ENCODE measurements at places on chromosomes 12 and 14. TPM values are rescaled to one million over a fixed set of nuclear protein-coding genes. Genes with fewer than 3 reads are reported as not detected.
A peak's percentile ranks its signal among the peaks of the same experiment; 100 is the strongest.

GRCh38 chr12:85741046-85741445 lies 95.2 kb downstream of the RASSF9 start:
- DNase-seq = no peak

DNA sequence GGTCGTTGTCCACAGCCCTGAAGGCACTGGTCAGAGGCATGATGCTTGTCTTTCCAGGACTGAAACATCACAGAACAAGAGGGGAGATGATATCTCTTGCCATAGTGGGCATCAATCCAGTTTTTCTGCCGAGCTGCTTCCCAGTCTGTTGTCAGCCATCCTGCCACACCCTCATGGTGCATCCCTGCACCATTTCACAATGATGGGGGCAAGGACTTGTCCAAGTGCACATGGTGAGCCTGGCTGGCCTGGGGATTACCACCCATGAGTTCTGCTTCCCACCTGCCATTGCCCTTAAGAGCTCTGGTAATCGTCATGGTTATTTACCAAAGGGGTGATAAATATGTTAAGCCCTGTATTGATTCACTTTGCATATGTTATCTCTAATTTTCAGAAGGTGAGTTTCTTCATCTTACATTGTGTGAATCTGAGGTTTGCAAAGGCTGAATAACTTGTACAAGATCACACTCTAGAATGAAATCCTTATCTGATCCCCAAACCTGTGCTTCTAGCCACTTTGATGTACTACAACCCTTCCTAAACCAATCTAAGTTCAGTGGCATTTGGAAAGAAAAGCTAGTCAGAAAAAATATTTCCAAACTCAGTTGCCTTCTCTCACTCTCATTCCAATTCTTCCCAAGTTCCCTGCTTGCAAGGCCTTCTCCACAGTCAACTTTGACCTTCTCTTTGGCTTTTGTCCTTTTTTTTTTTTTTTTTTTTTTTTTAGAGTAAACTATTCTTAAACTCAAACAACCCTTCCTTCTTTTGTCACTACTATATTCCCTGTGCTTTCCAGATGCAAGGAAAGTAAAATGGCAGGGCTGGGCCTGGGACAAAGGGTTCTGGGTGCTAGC lies 2.3 kb downstream of the AVIL start:
- no peak for DNase-seq

DNA sequence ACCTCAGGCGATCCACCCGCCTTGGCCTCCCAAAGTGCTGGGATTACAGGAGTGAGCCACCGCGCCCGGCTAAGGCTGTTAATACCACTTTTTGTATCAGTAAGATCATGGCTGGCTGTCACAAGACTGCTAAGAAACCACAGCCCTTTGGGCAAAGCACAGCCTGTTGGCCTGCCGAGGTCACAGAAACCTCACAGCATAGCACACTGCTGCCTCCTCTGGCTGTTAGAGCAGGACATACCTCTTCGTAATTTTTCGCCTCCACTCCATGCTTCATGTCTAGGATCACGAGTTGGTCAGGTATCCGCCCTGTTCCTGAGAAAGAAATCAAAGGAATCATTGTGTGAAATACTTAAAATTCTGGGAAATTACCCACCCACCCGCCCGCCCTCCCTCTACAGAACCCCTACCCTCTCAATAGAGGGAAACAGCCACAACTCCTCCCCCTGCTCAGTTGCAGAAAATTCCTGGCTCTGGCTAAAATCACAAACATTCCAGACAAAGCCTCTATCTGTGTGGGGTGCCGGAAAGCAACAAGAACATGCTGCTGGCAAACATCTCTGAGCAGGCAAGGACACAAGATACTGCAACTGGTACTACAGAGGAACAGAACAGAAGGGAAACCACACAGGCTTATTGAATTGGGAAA lies 20.7 kb upstream of the NEK9 start:
- peak; percentile 71 for DNase-seq

- no peak for DNase-seq
Measured at GRCh38 chr14:101855958-101856357, 94.4 kb downstream of the PPP2R5C start.

The ATXN7L3B gene
- total RNA-seq = 16.5 TPM

DNA sequence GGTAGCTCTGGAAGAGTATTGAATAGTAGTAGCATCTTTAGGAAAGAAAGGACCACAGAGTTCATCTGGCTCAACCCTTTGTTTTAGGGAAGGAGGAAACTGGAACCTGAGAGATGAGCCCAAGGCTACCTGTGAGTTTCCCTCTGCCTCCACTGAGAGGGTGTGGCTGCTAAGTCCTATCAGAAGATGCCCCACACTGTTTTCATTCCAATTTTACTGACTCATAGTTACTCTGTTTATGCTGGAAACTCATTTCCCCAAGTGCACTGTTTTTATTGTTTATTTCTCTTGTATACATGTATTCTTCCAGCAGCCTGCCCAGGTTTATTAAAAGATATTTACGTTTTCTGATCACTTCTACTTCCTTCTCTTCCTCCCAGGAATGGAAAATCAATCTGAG lies 127.4 kb upstream of the ARHGAP5 start:
- no peak for DNase-seq

DNA sequence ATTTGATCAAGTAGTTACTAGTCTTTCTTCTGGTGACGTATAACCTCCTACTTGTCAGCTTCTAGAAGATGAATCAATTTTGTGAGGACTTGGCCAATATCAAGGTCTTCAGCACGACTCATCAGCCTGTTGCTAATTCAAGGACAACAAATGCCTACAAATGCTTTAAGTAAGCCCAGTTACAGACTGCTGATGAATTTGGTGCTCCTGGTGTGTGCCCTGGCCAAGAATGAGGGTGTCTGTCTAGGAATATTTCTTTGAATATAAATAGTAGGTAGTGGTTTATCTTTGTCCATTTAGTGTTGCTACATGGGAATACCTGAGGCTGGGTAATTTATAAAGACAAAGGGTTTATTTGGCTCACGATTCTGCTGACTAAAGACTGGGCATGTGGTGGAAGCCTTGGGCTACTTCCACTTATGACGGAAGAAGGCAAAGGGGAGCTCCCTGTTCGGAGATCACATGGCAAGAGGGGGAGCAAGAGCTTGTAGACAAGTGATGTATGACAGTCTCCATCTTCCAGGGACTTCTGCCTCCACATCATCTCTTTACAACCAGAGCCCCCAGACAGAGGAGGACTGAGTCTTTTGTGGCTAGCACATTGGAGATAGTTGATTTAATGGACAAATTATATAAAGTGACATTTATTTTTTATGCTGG lies 180.2 kb downstream of the CRADD start:
- DNase-seq = no peak

The OVCH1 gene
- 0.06 TPM for total RNA-seq

GRCh38 chr12:108641446-108642268 lies 8.0 kb upstream of the SELPLG start:
- DNase-seq = no peak

DNA sequence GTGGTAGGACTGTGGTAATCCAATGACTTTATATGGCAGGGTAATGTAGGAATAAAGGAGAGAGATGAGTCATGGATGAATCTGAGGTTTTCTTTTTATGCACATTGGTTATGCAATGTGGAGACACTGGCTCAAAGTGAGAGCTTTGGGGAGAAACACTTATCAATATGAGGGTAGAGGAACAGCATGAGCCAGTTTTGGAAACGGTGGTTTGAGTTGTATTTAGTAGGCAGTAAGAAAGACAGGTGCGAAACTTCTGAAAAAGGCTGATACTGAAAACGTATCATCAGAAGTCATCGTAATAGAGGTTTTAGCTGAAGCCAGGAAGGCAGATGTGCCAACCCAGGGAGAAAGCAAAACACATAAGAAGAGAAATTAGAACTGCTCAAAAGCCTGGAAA lies 854.8 kb upstream of the SEL1L start:
- no peak for DNase-seq

- no peak for DNase-seq
Measured at GRCh38 chr12:28145216-28145615, 45.0 kb upstream of the CCDC91 start.

The ANKRD33 gene
- not detected for total RNA-seq

The LPAR5 gene
- 0.09 TPM for total RNA-seq

- DNase-seq = no peak
Measured at GRCh38 chr14:89125216-89125615, 291.8 kb downstream of the FOXN3 start.

DNA sequence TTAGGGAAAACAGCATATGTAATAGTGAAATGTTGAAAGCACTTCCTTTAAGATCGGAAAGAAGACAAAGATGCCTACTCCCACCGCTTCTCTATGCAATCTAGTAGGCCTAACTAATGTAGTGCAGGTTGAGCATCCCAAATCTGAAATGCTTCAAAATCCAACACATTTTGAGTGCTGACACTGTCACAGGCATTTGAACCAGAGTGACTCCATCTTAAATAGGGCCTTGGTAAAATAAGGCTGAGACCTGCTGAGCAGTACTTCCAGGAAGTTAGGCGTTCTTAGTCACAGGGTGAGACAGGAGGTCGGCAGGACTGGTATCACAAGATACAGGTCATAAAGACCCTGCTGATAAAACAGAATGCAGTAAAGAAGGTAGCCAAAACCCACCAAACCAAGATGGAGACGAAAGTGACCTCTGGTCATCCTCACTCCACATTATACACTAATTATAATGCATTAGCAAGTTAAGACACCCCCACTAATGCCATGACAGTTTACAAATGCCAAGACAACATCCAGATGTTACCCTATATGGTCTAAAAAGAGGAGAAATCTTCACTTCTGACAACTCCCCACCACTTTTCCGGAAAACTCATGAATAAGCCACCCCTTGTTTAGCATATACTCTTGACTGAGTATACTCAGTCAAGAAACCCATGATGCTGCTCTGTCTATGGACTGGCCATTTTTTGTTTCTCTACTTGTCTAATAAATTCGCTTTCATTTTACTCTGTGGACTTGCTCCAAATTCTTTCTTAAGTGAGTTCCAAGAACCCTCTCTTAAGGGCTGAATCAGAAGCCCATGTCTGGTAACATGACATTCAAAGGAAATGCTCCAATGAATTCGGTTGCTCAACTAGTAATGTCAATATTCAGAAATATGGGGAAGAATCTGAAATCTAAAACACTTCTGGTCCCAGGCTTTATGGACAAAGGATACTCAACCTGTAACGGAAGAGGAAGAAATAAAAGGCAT lies 47.1 kb upstream of the MTERF2 start:
- DNase-seq = no peak

The PHETA1 gene
- total RNA-seq = 17.8 TPM

GRCh38 chr12:116202940-116203339 lies 74.6 kb downstream of the MED13L start:
- DNase-seq = no peak

DNA sequence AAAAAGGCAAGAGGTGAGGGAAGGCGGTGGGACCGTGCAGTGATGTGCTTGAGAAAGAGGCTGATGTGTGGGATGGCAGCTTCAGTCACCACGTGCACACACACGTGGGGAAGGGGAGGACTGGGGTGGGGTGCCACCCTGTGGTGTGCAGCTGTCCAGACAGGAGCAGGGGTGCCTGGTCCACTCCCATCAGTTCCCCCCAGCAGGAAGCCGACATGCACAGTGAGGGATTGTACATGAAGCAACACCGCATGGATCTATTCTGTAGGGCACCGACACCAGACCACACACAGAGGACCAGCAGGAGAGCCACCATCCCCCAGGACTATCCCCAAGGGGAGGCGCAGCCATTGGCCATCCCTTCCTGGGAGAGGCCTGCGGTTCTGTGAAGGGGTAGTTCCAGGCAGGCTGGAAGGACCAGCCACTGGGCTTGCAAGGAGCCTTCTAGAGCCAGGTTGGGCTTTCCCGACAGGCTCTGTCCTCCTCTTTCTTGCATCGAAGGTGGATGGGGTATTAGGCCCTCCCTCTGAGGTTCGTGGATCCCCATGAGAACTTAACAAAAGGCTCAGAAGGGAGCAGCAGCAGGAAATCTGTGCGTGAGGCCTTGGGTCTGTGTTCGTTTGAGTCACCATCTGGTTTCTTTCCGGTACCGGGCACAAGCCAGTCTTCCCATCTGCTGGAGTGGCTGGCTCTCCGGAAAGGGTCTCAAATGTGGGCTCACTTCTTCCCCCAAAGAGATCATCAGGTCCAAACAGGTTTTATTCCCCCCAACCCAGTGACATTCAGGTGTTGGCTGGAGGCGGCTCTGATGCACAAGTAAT lies 59.8 kb downstream of the PLEKHG3 start:
- no peak for DNase-seq

GRCh38 chr14:90132821-90133570 lies 71.2 kb downstream of the KCNK13 start:
- no peak for DNase-seq

The CLEC1B gene
- not detected for total RNA-seq

DNA sequence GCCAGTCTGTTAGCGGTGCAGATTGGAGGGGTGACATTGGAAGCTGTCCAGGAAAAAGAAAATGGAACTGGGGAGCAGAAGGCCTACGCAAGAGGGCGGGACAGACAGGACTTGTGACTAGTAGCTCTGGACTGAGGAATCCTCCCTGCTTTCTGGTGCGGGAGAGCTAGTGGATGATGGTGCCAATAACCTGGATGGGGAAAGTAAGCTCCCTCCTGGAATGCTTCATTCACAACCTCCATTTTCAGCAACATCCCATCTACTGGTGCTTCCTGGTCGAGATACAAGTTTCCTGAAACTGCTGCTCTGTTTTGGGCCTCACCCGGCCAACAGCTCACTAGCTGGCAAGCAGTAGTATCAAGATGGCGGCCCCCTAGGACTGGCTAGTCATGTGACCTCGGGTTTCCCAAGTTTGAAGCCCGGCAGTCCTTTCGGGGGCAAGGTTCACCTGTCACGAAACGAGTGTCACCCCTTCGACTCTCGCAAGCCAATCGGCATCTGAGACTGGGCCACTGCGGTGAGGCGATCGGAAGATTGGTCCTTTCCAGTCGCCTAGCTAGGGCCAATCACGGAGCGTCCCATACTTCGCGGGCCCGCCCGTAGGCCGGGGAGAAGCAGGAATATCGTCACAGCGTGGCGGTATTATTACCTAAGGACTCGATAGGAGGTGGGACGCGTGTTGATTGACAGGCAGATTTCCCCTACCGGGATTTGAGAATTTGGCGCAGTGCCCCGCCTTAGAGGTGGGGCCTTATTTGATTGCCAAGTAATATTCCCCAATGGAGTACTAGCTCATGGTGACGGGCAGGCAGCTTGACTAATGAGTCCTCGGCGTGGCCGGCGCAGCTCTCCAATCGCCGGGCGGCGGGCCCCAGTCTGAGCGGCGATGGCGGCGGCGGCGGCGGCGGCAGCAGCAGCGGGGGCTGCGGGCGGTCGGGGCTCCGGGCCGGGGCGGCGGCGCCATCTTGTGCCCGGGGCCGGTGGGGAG lies at the start of gene PABPN1:
Gene PABPN1 (plus strand): TSS at position 874 of the 988 bp plus-strand sequence. CDS start 13 bp downstream, at position 887.
- peak; percentile 99 for DNase-seq

- DNase-seq = no peak
Measured at GRCh38 chr12:8695116-8695515, 2.7 kb upstream of the RIMKLB start.

The PTPRQ gene
- total RNA-seq = 0.37 TPM

The TSPAN19 gene
- not detected for total RNA-seq

The TSPAN9 gene
- 7.8 TPM for total RNA-seq

GRCh38 chr12:24776861-24777260 lies 172.0 kb downstream of the BCAT1 start:
- no peak for DNase-seq

DNA sequence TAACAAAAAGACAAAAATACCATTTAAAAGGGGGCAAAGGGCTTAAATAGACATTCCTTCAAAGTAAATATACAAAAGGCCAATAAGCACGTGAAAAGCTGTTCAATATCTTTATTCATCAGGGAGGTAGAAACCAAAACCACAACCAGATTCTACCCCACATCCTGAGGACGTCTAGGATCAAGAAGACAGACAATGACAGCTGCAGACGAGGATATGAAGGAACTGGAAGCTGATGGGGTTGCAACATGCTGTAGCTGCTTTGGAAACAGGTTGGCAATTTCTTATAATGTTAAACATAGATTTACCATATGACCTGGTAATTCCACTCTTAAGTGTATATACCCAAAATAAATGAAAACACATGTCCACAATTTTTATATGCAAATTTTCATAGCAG lies 85.1 kb upstream of the C14orf180 start:
- DNase-seq = no peak

Data from pancreas (tissue), 10 donors.